ENCODE measurements at places on chromosomes 2 and 18. TPM values are rescaled to one million over a fixed set of nuclear protein-coding genes. Genes with fewer than 3 reads are reported as not detected.
A peak's percentile ranks its signal among the peaks of the same experiment; 100 is the strongest.

DNA sequence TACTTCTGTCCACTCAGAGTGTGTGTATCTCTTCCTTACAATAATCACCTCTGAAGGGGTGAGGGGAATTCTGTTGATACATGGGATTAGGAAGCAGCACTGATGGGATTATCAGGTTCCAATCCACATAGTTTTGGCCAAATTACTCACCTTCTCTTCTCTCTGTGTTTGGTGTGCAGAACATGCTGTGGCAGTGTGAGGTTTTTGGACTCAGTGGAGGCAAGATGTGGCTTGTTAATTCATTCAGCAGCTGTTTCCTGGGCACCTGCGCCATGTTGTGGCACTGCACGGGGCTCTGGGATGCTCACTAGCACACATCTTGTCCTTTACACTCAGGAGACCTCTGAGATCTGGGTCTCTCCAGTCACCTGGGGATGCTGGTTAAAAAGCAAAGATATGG lies 350.3 kb upstream of the HS6ST1 start:
- no peaks in the 10 kb centered on the region for H3K27me3 ChIP-seq
- no peak overlapping the region for H3K4me3 ChIP-seq
- H3K4me1 ChIP-seq = no peaks in the 10 kb centered on the region
- no peak overlapping the region for H3K27ac ChIP-seq
- no peak for DNase-seq
- no peaks in the 10 kb centered on the region for H3K36me3 ChIP-seq

DNA sequence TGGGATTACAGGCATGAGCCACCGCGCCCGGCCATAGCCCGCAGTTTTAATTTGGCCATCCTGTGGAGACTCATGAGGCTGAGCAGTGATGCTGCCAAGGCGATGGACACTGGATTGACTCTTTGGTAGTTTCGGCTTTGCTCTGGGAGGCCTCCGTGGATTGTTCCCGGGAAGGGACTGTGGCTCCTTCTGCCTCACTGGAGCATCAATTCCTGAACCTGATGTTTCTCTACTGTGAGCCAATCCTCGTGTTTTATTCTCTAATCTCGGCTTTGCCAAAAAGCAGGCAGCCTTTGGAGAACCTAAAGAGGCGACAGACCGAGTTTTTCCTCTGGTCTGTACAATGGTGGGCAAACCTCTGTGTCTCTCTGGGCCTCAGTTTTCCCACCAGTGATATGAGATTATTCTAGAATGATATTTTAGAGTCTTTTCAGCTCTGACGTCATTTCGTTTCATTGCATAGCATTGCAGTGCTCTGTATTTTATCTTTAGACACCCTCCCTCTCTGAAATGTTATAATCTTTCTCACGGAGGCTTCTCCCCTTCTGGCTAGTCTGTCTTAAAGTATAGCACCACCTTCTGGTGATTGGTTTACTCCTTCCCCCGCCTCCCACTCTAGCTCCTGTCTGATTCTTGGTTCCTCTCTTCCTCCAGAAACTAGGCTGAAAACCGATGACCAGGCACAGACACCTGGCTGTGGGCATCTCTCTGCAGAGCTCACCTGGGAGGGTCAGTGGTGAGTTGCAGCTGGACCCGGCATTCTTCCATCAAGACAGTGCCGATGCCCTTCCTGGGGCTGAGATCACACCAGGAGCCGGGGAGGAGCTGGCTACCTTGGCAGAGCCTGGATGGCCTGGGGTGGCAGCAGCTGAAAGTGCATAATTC lies 341.3 kb downstream of the MYCN start:
- no peak overlapping the region for H3K27ac ChIP-seq
- DNase-seq = no peak
- no peaks in the 10 kb centered on the region for H3K27me3 ChIP-seq
- no peaks in the 10 kb centered on the region for H3K36me3 ChIP-seq
- no peak overlapping the region for H3K4me3 ChIP-seq

GRCh38 chr2:126902152-126902835 lies 3.6 kb downstream of the TEX51 start:
- DNase-seq = no peak
- H3K27ac ChIP-seq = no peak overlapping the region
- H3K4me1 ChIP-seq = no peaks in the 10 kb centered on the region
- no peaks in the 10 kb centered on the region for H3K36me3 ChIP-seq
- peaks cover 5% of the 10 kb centered on the region for H3K27me3 ChIP-seq
- H3K4me3 ChIP-seq = no peak overlapping the region

DNA sequence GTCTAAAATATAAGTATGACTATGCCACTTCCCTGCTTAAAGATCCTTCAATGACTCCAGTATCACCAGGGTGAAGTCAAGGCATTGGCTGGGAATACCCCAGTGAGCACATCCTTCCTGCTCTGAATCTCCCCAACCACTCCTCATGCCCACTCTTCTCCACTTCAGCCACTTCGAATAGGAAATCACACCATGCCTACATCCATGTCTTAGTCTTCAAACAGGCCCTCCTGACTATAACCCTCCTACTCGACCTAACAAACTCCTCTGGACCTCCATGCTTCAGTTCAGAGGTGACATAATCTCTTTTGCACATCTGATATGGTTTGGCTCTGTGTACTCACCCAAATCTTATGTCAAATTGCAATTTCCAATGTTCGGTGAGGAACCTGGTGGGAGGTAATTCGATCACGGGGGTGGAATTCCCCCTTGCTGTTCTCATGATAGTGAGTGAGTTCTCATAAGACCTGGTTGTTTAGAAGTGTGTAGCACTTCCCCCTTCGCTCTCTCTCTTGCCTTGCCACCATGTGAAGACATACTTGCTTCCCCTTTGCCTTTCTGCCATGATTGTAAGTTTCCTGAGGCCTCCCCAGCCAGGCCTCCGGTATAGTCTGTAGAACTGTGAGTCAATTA lies 87.8 kb upstream of the TFCP2L1 start:
- no peaks in the 10 kb centered on the region for H3K27me3 ChIP-seq
- no peak for DNase-seq
- no peak overlapping the region for H3K4me3 ChIP-seq

GRCh38 chr2:237627441-237628246 lies at the start of gene LRRFIP1:
TSS of gene LRRFIP1 (plus strand) at chr2:237627587. CDS start at chr2:237627645, 58 bp downstream.
- H3K27me3 ChIP-seq = no peaks in the 10 kb centered on the region
- peaks cover 47% of the 10 kb centered on the region for H3K36me3 ChIP-seq
- H3K4me3 ChIP-seq = peak within 1 kb of the TSS; percentile 97

GRCh38 chr2:203453858-203454451 lies 81.1 kb downstream of the RAPH1 start:
- H3K4me3 ChIP-seq = no peak overlapping the region
- H3K4me1 ChIP-seq = peaks cover 23% of the 10 kb centered on the region
- no peaks in the 10 kb centered on the region for H3K27me3 ChIP-seq
- no peak for DNase-seq
- peaks cover 65% of the 10 kb centered on the region for H3K36me3 ChIP-seq

DNA sequence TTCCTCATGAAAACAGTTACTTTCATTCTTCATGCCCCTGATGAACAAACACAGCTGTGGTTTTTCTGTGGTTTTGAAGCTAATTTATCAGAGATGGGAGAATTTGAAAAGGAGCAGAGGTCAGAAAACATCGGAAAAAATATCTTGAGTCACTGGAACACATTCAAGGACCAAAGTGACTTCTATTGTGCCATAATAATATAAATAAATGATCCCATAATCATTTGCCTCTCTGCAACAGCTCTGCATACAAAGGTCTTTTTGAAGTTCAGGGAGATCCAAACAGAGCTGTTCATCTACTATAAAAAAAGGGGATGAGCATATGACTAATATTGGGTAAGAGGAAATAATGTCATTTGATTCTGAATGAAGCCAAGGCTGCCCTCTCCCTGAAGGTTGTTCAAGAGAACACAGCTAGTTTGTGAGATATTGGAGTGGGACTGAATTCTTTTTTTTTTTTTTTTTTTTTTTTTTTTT lies 201.3 kb upstream of the GALNT5 start:
- no peaks in the 10 kb centered on the region for H3K27me3 ChIP-seq
- H3K4me3 ChIP-seq = no peak overlapping the region
- peak; percentile 91 for DNase-seq
- no peaks in the 10 kb centered on the region for H3K36me3 ChIP-seq
- H3K27ac ChIP-seq = peak overlapping the region; percentile 75

- H3K36me3 ChIP-seq = peaks cover 23% of the 10 kb centered on the region
- peak overlapping the region; percentile 67 for H3K27ac ChIP-seq
- no peak for DNase-seq
- peaks cover 17% of the 10 kb centered on the region for H3K4me1 ChIP-seq
Measured at GRCh38 chr2:238203973-238204683, 633 bp upstream of the ILKAP start.

DNA sequence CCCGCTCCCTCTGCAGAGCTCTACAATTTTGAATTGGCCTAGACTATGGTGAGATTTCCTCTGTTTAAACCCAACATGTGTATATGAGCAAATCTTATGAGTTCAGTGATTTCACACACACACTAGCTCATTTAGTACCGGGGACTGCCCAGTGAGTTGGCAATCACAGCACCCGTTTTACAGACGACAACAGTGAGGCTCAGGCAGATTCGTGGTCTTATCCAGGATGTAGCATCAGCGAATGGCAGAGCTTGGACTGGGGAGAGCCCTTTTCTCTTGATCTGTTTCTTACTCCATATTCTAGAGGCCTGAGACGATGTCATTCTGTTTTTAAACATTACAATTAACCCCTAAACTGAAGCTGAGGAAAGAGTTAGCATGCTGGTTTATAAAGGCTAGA lies 419.9 kb downstream of the NBAS start:
- no peaks in the 10 kb centered on the region for H3K36me3 ChIP-seq
- no peak for DNase-seq
- peaks cover 16% of the 10 kb centered on the region for H3K4me1 ChIP-seq
- H3K4me3 ChIP-seq = no peak overlapping the region
- H3K27me3 ChIP-seq = no peaks in the 10 kb centered on the region
- no peak overlapping the region for H3K27ac ChIP-seq

DNA sequence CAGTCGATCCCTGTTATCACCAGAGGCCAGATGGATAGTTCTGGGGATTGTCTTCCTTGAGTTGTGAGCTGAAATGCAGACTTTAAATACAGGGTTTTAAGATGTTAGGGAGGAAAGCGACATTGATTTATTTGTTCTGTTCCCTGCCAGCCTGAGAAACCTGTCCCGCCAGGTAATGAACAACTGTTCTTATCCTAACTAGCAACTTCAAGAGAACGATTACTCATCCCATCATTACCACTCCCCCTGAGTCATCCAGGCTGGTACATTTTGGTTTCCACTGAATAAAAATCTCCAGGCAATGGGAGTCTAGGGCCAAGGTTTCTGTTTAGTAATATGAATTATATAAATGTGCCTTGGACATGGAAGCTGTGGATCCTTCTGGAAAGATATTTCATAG lies 131.2 kb downstream of the LYPD6B start:
- H3K27me3 ChIP-seq = no peaks in the 10 kb centered on the region
- peaks cover 7% of the 10 kb centered on the region for H3K4me1 ChIP-seq
- no peak overlapping the region for H3K27ac ChIP-seq
- no peak overlapping the region for H3K4me3 ChIP-seq
- DNase-seq = no peak
- peaks cover 5% of the 10 kb centered on the region for H3K36me3 ChIP-seq

GRCh38 chr18:51425889-51426288 lies 228.4 kb upstream of the MEX3C start:
- no peaks in the 10 kb centered on the region for H3K4me1 ChIP-seq
- DNase-seq = no peak
- H3K27me3 ChIP-seq = no peaks in the 10 kb centered on the region
- no peaks in the 10 kb centered on the region for H3K36me3 ChIP-seq
- H3K4me3 ChIP-seq = no peak overlapping the region

- H3K36me3 ChIP-seq = peaks cover 12% of the 10 kb centered on the region
- H3K4me1 ChIP-seq = no peaks in the 10 kb centered on the region
- no peak overlapping the region for H3K27ac ChIP-seq
- no peaks in the 10 kb centered on the region for H3K27me3 ChIP-seq
Measured at GRCh38 chr2:97982621-97983020, 13.1 kb downstream of the TMEM131 start.

Gene SMYD1
- total RNA-seq = not detected

Gene CXCR1
- not detected for total RNA-seq

Gene NUP35
- total RNA-seq = 41.9 TPM

Gene RGPD3
- total RNA-seq = 0.39 TPM

Gene ELOA2
- not detected for total RNA-seq

Gene VWC2L
- not detected for total RNA-seq
